ENCODE measurements at places on chromosomes 3 and 15.

DNA sequence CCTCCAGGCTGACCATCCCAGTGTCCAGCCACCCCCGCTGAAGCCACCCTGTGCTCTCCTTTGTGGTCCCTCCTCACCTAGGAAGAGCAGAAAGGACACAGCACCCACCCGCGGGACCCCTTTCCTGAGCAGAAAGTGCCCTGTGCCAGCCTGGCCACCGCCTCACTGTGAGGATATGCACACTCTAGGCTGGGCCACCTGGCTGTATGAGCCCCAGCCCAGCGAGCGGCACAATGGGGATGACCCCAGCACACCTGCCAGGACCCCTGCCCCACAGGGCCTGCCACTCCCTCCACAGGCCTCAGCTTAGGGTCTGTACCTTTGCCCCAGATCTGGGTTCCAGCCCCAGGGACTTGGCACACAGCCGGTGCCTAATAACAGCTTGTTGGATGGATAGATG, 47.9 kb upstream of the FURIN start:
- no peak for DNase-seq

- DNase-seq: no peak
Measured at GRCh38 chr3:38337703-38338102, 8.9 kb upstream of the XYLB start.

DNA sequence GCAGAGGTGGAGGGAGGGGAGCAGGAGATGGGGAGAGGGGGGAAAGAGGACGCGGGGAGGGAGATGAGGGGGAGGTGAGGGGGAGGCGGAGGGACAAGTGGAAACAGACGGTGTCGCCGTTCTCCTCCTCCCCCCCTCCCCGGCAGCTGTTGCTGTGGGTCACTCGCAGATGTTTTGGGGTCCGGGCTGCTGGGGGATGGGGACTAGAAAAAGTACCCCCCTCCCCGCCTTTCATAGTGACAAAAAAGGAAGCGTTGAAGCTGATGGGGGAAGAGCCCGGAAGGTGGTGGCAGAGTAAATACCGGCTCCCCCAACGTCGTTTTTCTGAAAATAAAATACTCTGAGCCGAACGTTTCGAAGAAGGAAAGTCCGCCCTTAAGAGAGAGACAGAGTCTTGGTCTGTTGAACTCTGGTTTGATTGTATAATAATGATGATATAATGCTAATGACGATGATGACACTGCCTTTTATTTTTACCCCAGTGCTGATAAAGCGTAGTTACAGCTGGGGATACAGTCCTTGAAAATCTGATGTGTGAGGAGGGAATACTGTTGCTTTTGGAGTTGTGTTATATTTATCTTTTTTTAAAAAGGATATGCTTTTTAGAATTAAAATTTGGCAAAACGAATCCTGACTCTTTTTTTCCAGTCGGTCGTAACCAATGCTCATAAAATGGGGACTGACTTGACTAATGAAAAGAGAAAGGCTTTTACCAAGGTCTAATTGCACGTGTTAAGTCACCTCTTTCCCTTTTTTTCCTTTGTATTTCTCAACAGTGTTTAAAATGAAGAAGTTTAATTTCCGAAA, 993 bp downstream of the STXBP5L start:
- no peak for DNase-seq

GRCh38 chr3:183428447-183429211, at the start of gene MCF2L2:
TSS of gene MCF2L2 (minus strand) at chr3:183428619. CDS start at chr3:183427977, 642 bp downstream.
- DNase-seq: peak; percentile 55

DNA sequence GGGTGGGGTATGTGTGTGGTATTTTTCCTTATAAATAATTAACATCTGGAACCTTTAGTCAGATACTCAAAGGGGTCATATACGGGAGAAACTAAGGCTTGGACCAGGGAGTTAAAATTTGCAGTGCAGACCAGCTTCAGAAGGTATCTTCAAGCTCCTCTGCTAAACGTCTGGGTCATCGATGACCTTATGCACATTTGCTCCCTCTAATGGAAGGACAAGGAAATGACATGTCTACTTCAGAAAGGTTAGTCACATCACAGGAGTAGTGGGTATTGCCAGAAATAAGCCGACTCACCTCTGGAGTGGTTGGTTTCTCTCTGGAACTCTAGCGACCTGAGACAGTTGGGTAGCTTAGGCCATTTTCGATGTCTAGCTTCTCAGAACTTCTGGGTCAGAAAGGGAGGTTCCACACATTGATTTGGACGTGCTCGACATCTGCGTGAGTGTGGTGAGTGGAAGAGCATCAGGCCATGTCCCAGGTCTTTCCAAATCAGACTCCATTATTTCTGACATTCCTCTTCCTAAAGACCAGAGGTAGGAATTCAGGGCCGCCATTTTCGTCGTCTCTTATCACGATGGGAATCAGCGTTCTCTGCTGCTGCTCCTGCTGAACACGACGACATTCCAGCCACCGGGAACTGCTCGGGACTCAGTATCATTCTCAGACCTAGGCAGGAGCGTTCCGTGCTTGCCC, 31.8 kb upstream of the RASA2 start:
- no peak for DNase-seq

- DNase-seq: no peak
Measured at GRCh38 chr15:92152983-92153382, 240.7 kb upstream of the ST8SIA2 start.

DNA sequence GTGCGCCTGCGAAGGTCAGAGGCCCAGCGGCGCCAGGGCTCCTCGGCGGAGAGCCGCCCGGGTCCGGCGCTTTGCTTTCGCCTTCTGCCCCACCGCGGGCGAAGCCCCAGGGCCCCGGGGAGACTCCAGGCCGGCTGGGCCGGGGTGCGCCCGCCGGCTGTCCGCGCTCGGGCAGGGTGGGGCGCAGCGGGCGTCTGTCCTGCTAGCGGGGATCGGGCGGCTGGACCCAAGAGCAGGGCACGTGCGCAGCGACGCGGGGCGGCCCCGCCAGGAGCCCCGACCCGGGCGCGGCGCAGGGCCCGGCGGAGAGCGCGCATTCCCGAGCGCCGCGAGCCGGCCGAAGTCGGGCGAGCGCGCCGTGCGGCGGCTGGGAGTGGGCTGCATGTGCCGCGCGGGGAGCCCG, 569 bp upstream of the ALDH1A3 start:
- DNase-seq: no peak

DNA sequence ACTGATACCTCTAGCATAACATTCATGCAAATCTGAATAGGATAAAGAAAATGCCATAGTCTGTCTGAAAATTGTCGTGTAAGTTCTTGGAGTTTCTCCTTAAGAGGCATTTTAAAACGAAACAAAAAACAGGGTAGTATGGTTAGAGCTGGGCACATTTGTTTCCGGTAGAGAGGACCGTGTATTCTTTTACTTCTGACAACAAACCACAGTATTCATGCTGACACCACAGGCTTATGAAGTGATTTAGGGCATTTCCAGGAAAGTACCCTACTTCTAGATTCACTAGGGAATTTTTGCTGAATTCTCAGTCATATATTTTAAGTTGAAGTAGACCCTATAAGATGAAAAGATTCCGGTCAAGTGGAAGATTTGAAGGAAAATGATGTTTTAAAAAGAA, 541.3 kb downstream of the UNC13C start:
- DNase-seq: no peak

DNA sequence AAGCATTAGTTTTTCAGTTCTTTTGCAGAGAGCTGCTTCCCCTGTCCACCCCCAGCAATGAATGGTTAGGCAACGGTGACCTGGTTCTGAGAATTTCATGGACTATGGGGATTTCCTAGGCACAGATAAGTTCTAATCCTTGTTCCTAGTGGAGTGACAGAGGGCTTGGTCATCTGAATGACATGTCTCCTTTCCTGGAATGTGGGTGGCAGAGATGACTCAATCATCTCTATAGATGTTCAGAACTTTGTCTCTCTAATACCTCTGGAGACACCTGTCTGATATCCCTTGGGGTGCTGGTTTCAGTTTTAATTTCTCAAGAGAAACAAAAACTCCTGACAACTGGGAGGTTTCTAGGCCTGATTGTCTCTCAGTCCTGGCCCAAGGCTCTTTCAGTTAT, 10.4 kb downstream of the PLA2G4E start:
- DNase-seq: no peak

DNA sequence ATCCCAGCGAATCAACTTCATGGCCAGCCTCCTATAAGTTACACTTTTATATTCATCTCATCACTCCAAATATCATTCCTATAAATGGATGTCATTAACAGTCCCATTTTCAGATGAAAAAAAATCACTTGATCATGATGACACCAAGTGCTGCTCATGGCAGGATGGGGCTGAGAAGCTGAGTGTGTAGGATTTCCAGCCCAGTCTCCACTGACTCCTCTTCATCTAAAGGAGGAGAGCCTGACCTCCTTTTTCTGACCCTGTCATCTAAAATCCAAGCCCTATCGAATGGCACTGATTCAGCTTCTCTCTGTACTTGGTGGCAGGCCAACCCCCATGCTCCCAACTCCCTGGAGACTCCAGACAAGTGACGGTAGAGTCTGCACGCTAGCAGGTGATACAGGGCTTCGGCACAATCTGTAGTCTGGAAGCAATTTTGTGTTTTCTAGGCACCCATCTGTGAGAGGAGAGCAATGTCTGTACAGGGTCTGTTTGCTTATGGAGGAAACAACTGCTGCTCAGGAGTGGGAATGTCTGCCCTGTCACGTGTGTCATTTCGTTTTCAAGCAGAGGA, 103.2 kb downstream of the EPHB1 start:
- DNase-seq: no peak

DNA sequence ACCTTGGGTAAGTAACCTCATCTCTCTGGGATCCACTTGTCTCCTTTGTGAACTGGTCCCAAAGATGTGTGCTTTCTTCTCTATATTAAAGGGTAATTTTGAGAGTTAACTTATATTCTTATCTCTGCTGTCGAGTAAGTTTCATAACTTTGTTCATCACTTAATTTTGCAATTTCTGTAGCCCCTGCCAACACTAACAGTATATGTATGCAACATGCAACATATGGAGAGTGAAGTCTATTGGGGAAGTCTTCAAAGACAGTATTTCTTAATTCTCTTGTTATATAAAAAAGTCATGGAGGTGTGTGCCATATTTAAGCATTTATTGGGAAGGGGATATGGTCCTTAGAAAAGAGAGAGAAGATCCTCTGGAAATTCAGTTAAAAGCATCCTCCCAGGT, 85.9 kb downstream of the LRRC3B start:
- DNase-seq: no peak

DNA sequence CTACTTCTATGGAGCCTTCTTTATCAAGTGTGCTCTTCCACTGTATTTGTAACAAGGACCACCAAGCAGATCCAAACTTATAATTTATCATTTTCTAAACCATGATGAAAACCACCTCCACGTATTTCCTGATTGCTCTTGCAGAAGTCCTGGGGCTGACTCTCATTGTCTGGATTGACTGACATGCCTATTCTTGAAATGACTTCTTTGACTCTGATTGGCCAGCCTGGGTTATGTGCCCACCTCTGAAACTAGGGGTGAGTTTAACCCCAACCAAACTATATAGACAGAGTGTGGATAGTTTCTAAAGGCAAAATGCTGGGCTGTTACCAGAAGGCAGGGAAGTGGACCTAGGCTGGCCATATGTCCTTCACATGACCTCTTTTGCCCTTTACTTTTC, 12.7 kb downstream of the TMPRSS7 start:
- no peak for DNase-seq

GRCh38 chr15:62942428-62942827, 100.1 kb upstream of the TPM1 start:
- no peak for DNase-seq

GRCh38 chr3:133831966-133832801, 26.6 kb downstream of the SRPRB start:
- DNase-seq: no peak

GRCh38 chr15:89628301-89628700, 27.0 kb downstream of the KIF7 start:
- DNase-seq: no peak

- DNase-seq: no peak
Measured at GRCh38 chr15:68812597-68813431, 7.9 kb downstream of the ANP32A start.

DNA sequence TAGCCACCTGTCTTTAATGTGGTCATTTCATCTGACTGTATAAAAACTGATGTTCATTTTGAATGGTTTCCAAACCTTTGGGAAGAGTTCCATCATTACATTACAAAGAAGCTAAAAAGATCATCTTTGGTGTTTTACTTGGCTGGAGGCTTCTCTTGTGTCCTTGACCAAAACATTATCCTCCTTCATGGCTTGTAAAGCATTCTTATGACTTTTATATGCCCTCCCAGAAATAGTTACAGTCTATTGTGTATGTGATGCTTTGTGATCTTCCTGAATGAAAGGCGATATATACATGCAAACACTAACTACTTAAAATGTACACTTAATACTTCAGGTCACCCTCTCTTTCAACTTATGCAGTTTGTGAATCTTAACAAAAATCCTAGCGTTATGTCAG, 525.6 kb downstream of the MECOM start:
- DNase-seq: no peak

- no peak for DNase-seq
Measured at GRCh38 chr3:120077731-120078130, 16.5 kb downstream of the GSK3B start.

GRCh38 chr3:16897254-16897926, 12.6 kb downstream of the PLCL2 start:
- no peak for DNase-seq

GRCh38 chr15:76368122-76368621, 31.6 kb downstream of the ISL2 start:
- no peak for DNase-seq

DNA sequence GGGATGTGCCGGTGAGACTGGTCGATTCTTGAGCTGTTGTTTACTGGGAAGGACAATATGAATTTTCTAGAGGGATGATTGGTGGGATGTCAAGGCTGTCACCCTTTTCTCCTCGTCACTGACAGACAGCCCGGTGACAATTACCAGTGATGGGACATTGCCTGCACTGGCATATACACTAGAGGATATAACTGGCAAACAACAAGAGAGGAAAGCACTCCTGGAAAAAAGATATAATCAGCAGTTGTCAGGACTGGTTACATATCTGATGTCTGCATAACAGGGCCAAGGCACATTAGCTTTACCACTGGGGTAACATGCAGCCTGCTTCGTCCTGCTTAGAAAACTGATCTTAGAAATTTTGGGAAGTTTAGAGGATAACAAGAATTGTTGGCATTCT, 131.1 kb downstream of the ROBO2 start:
- no peak for DNase-seq

GRCh38 chr15:58115692-58116091, 22.5 kb upstream of the AQP9 start:
- no peak for DNase-seq

DNA sequence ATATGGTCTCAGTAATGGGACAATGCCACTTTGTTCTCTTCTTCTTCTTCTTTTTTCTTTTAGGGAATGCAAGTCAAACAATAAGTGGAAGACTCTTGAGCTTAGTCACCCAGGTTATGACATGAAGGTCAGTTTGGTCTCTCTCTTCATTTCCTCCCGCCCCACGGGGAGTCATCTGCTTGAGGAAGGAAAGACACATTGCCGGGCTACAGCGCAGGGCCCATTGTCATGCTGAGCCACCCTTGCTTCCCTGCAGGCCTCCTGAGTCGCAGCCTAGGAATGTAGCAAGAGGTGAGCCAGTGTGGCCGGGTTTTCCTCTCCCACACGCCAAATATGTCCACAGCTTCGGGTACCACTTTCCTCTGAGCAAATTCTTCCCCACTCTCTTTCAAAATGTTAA, 47.6 kb downstream of the RAP2B start:
- DNase-seq: no peak

GRCh38 chr3:66472313-66473134, 28.3 kb downstream of the LRIG1 start:
- DNase-seq: no peak
